ENCODE measurements at places on chromosomes 3 and 15. TPM values are rescaled to one million over a fixed set of nuclear protein-coding genes. Genes with fewer than 3 reads are reported as not detected.
A peak's percentile ranks its signal among the peaks of the same experiment; 100 is the strongest.

- H3K27ac ChIP-seq, result no peak overlapping the region
- peaks cover 3% of the 10 kb centered on the region for H3K27me3 ChIP-seq
- H3K36me3 ChIP-seq, result no peaks in the 10 kb centered on the region
- no peak overlapping the region for H3K4me3 ChIP-seq
- no peak for DNase-seq
Observed at GRCh38 chr3:110562621-110563020, 509.0 kb upstream of the NECTIN3 start.

- no peaks in the 10 kb centered on the region for H3K27me3 ChIP-seq
- no peak overlapping the region for H3K4me3 ChIP-seq
- no peaks in the 10 kb centered on the region for H3K4me1 ChIP-seq
- no peak overlapping the region for H3K27ac ChIP-seq
- peaks cover 48% of the 10 kb centered on the region for H3K36me3 ChIP-seq
Observed at GRCh38 chr3:100740207-100740606, 30.9 kb downstream of the TFG start.

DNA sequence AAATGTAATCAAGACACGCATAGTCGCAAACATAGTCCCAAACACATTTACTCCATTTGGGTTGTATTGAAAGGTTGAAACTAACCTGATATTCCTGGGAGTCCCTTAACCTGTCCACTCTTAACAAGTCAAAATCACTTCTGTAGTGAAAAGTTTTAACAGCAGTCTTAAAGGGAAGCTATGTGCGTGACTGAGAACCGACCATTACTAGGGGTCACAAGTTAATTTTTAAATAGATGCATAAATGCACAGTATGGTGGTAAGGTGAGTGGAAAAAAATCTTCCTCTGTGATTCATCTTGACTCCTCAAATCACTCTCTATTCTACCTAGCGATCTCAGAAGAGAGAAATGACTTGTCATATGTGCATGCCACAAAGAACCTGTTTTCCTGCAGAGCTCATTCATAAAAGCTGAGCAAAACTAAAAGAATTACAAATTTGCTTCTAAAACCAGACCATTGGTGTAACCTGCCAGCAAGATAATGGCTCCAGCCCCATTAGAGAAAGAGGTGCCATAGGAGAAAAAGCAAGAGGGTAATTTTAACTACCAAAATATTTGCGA lies 4.8 kb downstream of the GPR15 start:
- H3K27me3 ChIP-seq, result no peaks in the 10 kb centered on the region
- peaks cover 45% of the 10 kb centered on the region for H3K36me3 ChIP-seq
- DNase-seq, result no peak
- peak overlapping the region; percentile 66 for H3K4me3 ChIP-seq
- H3K4me1 ChIP-seq, result peaks cover 58% of the 10 kb centered on the region

The ZDHHC23 gene
- total RNA-seq, result 3.9 TPM

The SPG11 gene
- total RNA-seq, result 84.4 TPM

The CPN2 gene
- not detected for total RNA-seq

DNA sequence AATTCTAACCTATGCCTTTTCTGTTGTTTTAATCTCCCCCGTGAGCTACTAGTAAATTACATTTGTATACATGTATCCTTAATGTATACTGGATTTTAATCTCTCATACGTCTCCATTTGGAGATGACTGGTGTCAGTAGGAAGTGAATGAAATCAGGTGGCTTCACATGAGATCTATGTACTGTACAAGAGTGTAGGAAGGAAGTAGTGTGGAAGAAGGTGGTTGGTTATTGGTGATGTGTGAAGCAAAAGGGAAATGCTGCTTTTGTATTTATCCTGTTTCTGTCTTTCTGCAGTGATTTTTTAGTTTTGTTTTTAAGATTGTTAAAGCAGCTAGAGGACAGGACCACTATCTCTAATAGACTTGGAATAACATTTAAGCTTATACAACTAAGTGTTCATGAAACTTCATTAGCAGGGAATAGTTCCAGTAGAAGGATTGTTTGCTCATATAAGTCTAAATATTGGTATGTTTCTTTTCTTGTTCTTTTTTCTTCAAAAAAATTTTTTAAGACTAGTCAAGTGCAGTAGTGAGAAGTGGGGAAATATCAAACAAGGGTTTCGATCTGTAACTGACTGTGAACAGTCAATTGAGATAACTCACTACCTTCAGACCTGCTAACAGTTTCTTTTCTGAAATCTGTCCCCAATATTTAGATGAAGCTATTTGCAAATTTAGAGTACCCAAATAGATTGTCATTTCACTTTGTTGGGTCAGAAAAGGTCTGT lies 15.3 kb downstream of the SNX1 start:
- H3K27ac ChIP-seq, result peak overlapping the region; percentile 53
- no peaks in the 10 kb centered on the region for H3K27me3 ChIP-seq
- H3K4me3 ChIP-seq, result no peak overlapping the region
- DNase-seq, result no peak

DNA sequence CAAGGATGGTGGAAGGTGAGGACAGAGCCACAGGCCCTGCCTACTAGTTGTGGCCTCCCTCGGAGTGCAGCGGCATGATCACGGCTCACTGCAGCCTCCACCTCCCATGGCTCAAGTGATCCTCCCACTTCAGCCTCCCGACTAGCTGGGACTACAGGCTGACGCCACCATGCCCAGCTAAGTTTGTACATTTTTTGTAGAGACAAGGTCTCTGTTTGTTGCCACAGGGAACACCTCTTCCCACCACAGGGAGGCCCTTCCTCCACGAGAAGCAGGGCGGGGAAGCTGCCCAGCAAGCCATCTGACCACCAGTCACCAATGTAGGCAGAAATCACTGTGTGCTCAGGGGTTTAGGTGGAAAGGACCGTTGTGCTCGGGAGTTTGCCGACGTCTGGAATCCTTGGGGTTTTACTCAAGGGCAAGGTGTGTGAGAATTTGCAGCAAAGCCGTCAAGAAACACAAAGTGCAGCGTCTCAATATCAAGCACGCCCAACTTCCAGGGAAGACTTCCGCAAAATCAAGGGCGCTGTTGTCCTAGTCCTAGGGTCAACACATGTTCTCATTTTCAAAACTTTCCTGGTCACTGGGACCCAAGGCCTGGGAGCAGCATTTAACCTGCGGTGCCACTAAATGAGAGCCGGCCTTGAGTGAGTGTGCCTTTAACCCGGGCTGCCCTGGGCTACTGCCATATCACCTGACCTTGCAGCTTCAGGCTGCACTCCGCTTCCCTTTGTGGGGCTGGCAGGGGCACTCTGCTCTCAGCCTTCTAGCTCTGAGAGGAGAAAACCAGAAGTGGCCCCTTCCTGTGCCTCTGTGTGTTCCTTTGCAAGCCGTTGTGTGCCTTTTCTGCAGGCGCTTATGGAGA lies 65.7 kb downstream of the SLC12A8 start:
- peaks cover 20% of the 10 kb centered on the region for H3K4me1 ChIP-seq
- H3K4me3 ChIP-seq, result no peak overlapping the region
- peaks cover 74% of the 10 kb centered on the region for H3K27me3 ChIP-seq
- DNase-seq, result no peak

The ATP1B3 gene
- 107 TPM for total RNA-seq

The GOLGA8M gene
- 2.2 TPM for total RNA-seq

The GOLGA6L4 gene
- total RNA-seq, result 2.3 TPM

The NEDD4 gene
- total RNA-seq, result 13.0 TPM

The ROPN1B gene
- total RNA-seq, result not detected

The CLDN16 gene
- total RNA-seq, result not detected

DNA sequence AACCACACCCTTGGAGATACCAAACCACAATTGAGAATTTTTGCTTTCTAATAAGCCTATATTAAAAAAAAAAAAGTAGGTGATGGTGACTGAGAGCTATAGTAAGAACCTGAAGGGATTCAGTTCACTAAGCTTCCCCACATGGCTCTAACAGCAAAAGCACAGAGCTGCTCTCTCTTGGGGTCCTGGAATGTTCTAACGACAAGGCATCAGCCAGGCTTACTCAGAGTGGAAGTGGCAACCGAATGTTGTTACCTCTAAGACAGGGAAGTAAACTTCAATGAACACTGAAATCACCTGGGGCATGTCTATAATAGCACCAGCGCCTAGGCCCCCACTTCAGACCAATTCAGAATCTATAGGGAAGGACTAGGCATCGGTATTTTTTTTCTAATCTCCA lies 397.7 kb downstream of the MAGI1 start:
- no peaks in the 10 kb centered on the region for H3K4me1 ChIP-seq
- H3K27ac ChIP-seq, result no peak overlapping the region
- no peaks in the 10 kb centered on the region for H3K36me3 ChIP-seq
- no peaks in the 10 kb centered on the region for H3K27me3 ChIP-seq

The GPR15 gene
- 111 TPM for total RNA-seq

DNA sequence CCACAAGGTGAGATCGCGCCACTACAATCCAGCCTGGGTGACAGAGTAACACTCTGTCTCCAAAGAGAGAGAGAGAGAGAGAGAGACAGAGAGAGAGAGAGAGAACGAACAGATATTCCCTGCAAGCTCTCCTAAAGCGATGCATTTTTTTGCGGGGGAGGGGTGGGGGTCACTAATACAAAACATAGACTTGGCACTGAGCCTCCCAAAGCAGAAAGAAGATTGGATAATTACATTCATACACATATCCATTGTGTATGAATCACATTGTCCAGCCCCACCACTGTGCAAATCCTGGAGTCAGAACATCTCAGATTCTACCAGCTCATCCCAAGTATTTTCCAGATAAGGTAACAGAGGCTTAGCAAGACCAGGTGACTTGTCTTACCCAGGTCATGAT lies 459.9 kb downstream of the MAGI1 start:
- no peak overlapping the region for H3K4me3 ChIP-seq
- DNase-seq, result no peak
- no peaks in the 10 kb centered on the region for H3K36me3 ChIP-seq
- H3K27ac ChIP-seq, result no peak overlapping the region
- no peaks in the 10 kb centered on the region for H3K27me3 ChIP-seq
- H3K4me1 ChIP-seq, result no peaks in the 10 kb centered on the region

GRCh38 chr3:9450991-9451390 lies 53.6 kb downstream of the SETD5 start:
- H3K4me1 ChIP-seq, result peaks cover 37% of the 10 kb centered on the region
- no peak overlapping the region for H3K4me3 ChIP-seq
- H3K27me3 ChIP-seq, result no peaks in the 10 kb centered on the region
- peak overlapping the region; percentile 88 for H3K27ac ChIP-seq

GRCh38 chr3:71281280-71281679 lies 302.2 kb downstream of the FOXP1 start:
- no peak for DNase-seq
- no peak overlapping the region for H3K4me3 ChIP-seq
- no peak overlapping the region for H3K27ac ChIP-seq
- no peaks in the 10 kb centered on the region for H3K36me3 ChIP-seq

DNA sequence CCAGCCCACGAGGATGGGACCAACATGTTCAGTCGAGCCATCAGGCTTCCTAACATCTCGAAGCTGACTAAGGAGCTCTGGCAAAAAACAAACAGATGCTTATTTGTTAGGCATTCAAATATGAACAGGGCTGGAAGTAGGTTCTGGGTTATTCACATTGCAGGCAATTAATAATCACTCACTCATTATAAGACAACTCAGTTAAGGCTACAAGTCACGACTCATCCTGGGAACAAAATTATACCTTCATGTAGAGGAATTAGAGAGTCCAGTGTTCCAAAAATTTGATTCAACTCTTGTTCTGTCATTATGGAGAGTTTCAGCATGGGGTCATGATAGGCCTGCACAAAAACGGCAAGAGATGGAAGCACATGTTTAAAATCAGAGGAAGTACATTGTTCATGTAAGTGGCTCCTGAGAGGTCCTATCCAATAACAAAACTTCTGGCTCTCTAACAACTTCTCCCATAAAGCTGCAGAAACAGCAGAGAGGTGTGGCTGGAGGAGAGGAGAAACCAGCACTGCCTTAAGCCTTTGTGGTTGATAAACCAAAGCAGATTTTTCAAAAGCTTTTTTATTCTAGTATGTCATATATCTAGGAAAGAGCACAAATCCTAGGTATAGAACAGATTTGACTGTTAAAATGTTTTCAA lies 50.6 kb downstream of the ARHGEF3 start:
- no peak overlapping the region for H3K27ac ChIP-seq
- H3K4me3 ChIP-seq, result no peak overlapping the region
- no peak for DNase-seq
- H3K27me3 ChIP-seq, result no peaks in the 10 kb centered on the region
- peaks cover 49% of the 10 kb centered on the region for H3K4me1 ChIP-seq

- no peak for DNase-seq
- H3K27me3 ChIP-seq, result no peaks in the 10 kb centered on the region
- H3K4me3 ChIP-seq, result no peak overlapping the region
- H3K4me1 ChIP-seq, result peaks cover 6% of the 10 kb centered on the region
- H3K27ac ChIP-seq, result no peak overlapping the region
- no peaks in the 10 kb centered on the region for H3K36me3 ChIP-seq
Observed at GRCh38 chr15:98728082-98728810, 79.9 kb downstream of the IGF1R start.

DNA sequence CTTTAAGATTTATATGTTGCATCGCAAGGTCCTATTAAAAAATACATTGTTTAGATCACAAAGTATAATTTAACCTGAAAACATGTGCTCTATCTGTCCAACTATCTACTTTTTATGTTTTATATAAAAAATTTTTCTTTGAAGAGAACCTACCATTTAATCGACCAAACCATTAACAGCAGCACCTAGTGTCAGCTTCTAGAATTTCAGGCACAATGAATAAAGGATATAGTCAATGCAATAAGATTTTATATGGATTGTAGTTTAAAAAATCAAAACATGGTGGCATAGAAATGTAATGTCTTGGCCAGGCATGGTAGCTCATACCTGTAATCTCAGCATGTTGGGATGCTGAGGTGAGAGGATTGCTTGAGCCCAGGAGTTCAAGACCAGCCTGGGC lies 313.7 kb downstream of the GAP43 start:
- no peak overlapping the region for H3K4me3 ChIP-seq
- H3K27me3 ChIP-seq, result no peaks in the 10 kb centered on the region
- DNase-seq, result no peak
- H3K36me3 ChIP-seq, result no peaks in the 10 kb centered on the region
- H3K27ac ChIP-seq, result no peak overlapping the region

The CIAO2A gene
- total RNA-seq, result 74.4 TPM

DNA sequence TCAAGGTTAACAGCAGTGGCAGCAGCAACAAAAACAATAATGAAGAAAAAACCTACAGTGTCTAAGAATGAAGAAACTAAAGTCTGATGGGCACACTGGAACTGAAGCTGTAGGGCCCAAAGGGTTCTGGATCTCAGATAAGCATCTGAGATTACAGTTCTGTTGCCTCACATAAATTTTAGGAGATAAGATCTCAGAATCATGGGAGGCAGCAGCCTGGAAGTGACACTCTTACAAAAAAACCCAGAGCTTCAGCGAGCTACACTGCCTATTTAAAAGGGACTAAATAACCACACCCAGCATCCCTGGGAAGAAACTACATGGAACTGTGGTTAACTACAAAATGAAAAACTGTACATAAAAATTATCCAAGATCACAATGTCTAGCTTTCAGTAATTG lies 61.2 kb downstream of the PLD1 start:
- no peak for DNase-seq
- H3K4me3 ChIP-seq, result no peak overlapping the region

GRCh38 chr15:78418686-78419085 lies 19.3 kb upstream of the IREB2 start:
- no peaks in the 10 kb centered on the region for H3K36me3 ChIP-seq
- no peak for DNase-seq
- H3K4me3 ChIP-seq, result no peak overlapping the region
- H3K27ac ChIP-seq, result no peak overlapping the region
- H3K4me1 ChIP-seq, result peaks cover 2% of the 10 kb centered on the region

- H3K4me1 ChIP-seq, result no peaks in the 10 kb centered on the region
- no peaks in the 10 kb centered on the region for H3K36me3 ChIP-seq
- peaks cover 18% of the 10 kb centered on the region for H3K27me3 ChIP-seq
- DNase-seq, result no peak
- no peak overlapping the region for H3K27ac ChIP-seq
Observed at GRCh38 chr3:194861375-194861774, 175.7 kb downstream of the FAM43A start.

- no peak for DNase-seq
- H3K4me1 ChIP-seq, result no peaks in the 10 kb centered on the region
- H3K27ac ChIP-seq, result no peak overlapping the region
- no peaks in the 10 kb centered on the region for H3K27me3 ChIP-seq
Observed at GRCh38 chr3:16728770-16729745, 123.8 kb upstream of the DAZL start.

Measured in activated CD4-positive, alpha-beta memory T cell treated with anti-CD3 and anti-CD28 coated beads, Interleukin-2, amount 10 ng/mL, durations not matched to agents 7 days and 5 days (primary cell).